Activated gamma-delta T cell treated with Interleukin-2 at 50 U/mL for 16 hours (primary cell): ENCODE measurements at places on chromosomes 5 and 9.

DNA sequence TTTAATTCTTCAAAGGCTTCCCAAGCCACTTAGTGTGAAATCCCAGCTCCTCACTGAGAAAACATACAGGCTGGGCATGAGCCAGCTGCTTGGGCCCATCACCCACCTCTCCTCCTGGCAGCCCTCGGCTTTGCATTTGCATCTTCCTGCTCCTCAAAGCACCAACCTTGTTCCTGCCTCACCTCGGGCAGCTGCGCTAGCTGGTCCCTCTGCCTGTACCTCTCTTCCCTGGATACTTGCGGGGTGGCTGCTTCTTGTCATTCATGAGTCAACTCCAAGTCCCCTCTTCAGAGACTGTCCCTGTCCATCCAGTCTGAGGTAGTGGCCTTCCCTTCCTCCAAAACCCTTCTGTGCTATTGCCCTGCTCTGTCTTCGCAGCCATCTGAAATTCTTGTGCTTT, 116.1 kb upstream of the CXCL14 start:
- no peak for DNase-seq

- DNase-seq: no peak
These were observed 88.1 kb downstream of the CNTLN start for GRCh38 chr9:17222932-17223331.

- no peak for DNase-seq
These were observed 5.1 kb upstream of the GMCL2 start for GRCh38 chr5:178192244-178192643.

- DNase-seq: no peak
These were observed 13.6 kb upstream of the IL3 start for GRCh38 chr5:132046880-132047299.

- DNase-seq: no peak
These were observed 353.4 kb upstream of the GRIA1 start for GRCh38 chr5:153136910-153137614.

- DNase-seq: no peak
These were observed 231.6 kb downstream of the ESM1 start for GRCh38 chr5:54753753-54754152.

- no peak for DNase-seq
These were observed 160.4 kb downstream of the SPATA31D1 start for GRCh38 chr9:82148901-82149461.

GRCh38 chr9:23220957-23221356, 605.1 kb downstream of the ELAVL2 start:
- DNase-seq: no peak

DNA sequence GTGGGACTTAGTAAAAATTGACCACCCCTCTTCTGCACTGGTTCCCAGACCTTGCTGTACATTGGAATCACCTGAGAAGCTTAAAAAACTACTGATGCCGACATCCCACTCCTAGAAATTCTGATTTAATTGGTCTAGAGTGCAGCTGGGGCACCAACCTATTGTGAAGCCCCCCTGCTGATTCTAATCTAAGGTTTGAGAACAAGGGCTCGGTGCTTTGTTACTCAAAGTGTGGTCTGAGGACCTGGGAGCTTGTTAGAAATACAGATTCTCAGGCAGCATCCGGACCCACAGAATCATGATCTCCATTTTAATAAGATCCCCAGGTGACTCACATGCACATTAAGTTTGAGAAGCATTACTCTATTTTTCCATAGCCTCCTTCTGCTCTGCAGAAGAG, 57.8 kb upstream of the LPAR1 start:
- DNase-seq: no peak

DNA sequence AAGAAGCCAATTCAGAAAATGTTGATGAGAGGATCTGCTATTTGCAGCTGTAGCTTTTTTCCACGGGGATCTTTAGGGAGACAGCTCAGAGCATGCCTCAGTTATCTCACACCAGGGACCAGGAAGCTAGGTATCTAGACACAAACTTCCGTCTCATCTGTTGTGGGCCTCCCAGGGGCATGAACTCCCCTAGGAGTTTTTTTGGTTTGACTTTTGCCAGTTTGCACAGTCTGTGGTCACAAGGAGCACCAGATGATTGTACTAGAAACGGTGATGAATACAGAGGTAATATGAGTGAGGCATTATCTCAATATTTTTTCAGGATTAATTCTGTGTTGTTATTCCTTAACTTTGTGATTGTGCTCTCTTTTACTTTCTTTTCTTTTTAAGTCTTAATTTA, 533.2 kb upstream of the SEMA6A start:
- DNase-seq: no peak

GRCh38 chr5:123755653-123756317, 243.8 kb downstream of the CSNK1G3 start:
- no peak for DNase-seq

- no peak for DNase-seq
These were observed 231.4 kb upstream of the TRPM3 start for GRCh38 chr9:71352837-71353236.

GRCh38 chr9:93133681-93134014, 403 bp downstream of the NINJ1 start:
- DNase-seq: peak; percentile 45

- no peak for DNase-seq
These were observed 7.0 kb downstream of the NOXA1 start for GRCh38 chr9:137429974-137430722.

GRCh38 chr9:12666813-12667212, 26.4 kb upstream of the TYRP1 start:
- DNase-seq: no peak
